Anterior cingulate cortex (tissue), 58 donors: ENCODE measurements at places on chromosomes 1 and 21.
A peak's percentile ranks its signal among the peaks of the same experiment; 100 is the strongest.

GRCh38 chr1:74772945-74773344 is 40.0 kb downstream of the TYW3 start:
- DNase-seq = no peak

DNA sequence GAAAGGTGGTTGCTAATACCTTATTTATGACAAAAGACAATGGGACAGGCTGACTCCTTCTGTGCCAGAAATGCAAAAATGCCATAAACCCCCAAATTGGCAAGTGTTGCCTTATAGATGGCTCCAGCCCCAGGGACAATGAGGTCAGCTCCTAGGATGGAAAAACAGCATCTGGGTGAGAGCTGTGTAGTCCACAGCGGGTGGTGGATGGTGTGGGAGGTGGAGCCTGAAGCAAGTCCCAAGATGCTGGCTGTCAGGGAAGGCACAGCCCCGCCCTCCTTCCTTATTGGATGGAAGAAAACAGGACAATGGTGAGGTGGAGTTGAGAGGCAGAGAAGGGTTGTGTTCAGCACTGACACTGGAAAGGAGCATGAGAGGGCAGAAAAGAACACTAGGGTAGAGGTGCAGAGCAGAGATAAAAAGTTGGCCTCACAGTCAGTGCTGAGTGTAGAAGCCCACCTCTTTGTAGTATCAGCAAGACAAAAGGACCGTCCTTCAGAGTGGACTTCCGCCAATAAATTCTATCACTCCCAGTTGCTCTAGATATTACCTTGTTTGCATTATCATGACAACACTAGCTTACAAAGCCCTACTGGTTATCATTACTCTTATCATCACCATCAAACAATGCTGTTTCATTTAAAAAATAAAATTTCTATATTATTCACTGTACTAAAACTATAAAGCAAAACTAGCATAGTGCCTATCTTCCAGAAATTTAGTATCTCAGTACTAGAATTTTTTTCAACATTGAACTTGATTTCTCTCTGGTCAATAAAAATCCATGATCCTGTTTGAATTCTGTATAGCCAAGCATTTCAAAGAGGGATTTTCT is 3.7 kb upstream of the SDE2 start:
- DNase-seq = no peak

GRCh38 chr1:103516693-103517092 is 8.8 kb upstream of the RNPC3 start:
- DNase-seq = no peak

DNA sequence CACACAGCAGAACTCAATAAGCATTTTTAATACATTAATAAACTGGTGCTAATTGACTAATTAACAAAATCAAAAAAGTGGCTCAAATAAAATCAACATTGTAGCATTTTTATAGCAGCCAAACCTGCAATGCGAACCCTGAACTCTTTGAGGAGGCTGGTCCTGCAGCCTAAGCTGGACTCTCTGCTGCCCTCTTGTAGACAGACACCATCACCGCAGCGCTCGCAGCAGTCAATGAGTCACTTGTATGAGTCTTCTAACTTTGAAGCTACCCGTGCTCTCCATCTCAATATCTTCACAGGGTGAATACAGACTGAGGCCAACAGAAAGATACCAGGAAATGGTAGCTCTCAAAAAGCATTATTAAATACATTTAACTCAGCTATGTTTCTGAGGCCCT is 9.7 kb upstream of the KRTAP7-1 start:
- DNase-seq = no peak

DNA sequence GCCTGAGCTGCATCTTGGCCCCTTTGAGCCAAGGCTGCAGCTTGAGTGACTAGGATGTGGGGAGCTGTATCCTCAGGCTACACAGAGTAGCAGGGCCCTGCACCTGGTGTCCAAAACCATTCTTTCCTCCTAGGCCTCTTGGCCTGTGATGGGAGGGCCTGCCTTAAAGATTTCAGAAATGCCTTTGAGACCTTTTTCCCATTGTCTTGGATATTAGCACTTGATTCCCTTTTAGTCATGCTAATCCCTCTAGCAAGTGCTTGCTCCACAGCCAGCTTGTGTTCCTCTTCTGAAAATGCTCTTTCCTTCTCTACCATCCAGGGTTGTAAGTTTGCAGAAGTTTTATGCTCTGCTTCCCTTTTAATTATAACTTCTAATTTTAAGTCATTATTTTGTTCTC is 21.7 kb upstream of the KIRREL1 start:
- no peak for DNase-seq

- no peak for DNase-seq
Observed at GRCh38 chr1:246324711-246325110, 182.4 kb downstream of the SMYD3 start.

DNA sequence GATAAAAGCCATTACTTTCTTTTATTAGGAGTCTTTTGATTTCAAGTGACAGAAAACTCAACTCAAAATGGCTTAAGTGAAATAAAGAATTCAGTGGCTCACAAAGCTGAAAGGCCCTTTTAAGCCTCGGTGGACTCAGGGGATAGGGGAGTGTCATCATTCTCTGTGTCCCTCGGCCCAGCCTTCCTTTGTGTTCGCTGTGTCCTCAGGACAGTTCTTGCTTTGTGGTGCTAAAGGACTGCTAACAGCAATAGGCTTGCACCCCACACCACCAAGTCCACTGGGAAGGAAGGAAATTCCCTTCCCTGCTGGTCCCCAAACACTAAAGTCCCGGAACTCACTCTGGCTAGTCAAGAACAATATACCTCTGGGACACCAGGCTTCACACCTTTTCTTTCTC is 129.2 kb downstream of the NTPCR start:
- DNase-seq = no peak

DNA sequence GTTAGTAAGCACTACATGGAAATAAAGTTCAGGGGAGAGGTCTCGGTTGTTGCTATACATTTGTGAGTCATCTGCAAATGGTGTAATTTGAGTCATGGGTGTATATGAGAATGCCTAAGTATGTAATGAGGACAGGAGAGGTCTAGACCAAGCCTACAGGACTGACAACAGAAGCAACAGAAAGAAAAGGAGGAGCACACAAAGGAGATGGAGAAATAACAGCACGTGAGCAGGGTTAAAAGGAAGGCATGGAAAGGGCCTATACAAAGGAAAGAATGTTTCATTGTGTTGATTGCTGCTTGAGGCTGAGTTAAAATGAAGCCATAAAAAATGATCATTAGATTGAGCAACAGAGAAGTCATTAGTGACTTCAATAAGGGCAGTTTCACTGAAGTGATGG is 28.0 kb upstream of the PRKAA2 start:
- DNase-seq = no peak

DNA sequence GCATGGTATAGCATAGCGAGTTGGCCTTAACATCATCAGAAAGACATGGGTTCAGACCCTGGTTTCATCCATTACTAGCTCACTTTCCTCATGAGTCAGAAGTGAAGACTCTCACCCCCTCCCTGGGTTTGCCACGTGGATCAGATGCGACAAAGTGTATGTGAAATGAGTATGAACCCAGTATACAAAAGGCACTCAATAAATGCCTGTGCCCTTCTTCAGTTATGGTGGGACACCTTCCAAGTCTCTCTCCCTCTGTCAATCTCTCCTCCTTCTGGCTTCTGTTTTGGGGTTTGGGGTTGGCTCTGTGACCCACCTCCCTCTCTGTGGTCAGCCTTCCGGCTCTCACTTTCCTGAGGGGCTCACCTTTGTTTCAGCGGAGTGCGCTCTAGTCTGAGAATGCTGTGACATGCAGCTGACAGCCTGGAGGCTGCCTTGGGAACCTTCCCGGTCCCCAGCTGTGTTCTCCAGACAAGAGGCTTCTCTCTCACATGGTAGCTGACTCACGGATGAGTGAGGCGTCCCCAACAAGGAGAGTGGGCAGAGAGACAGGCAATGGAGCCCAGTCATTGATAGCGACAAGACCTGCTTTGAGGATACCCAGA is 155.0 kb upstream of the EDN2 start:
- peak; percentile 52 for DNase-seq

GRCh38 chr1:58919959-58920321 is 136.1 kb upstream of the JUN start:
- DNase-seq = no peak

DNA sequence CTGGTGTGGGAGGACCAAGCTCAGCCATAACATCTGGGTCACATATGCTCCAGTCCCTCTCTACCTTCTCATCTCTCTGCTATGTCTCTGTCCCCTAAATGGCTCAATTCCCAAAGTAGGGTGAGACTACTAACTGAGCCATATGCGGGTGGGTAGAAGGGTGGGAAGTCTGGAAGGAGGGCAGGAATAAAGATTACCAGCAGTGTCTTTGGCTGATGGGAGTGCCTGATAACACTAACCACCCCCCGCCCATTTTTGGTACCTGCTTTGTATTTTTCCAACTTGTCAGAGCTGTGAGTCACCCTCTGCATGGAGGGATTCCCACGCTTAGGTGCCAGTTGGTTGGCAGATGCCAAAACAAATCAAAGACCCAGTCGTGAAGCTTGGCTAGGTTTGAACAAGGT is 14.9 kb upstream of the SSBP3 start:
- DNase-seq = no peak

- no peak for DNase-seq
Observed at GRCh38 chr1:197351821-197352440, 83.9 kb downstream of the CRB1 start.

DNA sequence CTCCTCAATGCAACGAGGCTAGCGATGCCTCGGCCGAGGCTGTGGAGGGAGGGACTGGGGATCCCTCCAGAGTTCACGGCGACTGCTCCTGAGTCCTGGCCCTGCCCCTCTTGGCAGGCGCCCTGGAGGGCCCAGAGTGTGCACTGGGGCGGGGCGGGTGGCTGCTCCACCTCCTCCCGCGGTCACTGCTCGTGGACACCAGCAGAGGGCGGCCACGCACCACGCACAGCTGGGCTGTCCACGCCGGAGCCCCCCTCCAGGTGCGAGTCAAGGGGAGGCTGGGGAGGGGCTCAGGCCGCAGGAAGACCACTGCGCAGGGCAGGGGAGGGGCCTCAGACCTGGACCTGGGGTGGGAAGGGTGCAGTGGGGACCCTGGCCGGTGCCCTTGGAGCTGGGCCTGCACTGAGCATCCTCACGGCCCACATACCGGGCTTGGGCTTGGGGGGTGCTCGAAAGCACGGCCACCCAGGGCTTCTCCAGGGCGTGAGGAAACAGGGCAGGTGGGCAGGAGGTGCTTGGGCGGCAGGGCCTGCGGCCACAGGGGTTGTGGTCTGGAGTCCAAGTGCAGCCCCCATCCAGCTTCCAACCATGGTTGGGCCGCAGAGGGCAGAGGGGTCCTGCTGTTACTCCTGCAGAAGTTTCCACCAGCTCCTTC is 20.6 kb upstream of the TTC34 start:
- peak; percentile 34 for DNase-seq

DNA sequence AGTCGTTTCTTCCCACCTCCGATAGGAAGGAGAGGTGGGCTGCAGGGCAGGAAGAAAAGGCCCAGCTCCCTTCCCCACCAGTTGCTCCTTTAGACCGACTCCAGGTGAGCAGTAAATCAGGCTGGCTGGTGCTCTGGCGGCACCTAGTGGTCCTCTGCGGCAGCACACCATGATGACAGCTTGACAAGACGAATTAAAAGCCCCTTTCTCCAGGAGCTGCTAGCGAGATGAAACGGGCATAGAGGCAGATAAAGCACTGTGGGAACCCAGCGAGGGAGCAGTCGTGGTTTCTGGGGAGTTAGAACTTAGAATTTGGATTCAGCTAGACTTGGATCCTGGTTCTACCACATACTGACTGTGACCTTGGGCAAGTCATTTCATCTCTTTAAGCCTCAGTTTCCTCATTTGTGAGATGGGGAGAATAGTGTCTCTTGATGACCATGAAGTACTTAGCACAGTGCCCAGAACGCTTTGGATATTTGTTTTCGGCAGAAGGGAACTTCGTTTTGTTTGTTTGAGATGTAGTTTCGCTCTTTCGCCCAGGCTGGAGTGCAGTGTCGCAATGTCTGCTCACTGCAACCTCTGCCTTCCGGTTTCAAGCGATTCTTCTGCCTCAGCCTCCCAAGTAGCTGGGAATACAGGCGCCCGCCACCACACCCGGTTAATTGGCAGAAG is 21.8 kb upstream of the COL9A2 start:
- peak; percentile 39 for DNase-seq

- DNase-seq = no peak
Observed at GRCh38 chr1:22039594-22040285, 12.8 kb upstream of the CDC42 start.

DNA sequence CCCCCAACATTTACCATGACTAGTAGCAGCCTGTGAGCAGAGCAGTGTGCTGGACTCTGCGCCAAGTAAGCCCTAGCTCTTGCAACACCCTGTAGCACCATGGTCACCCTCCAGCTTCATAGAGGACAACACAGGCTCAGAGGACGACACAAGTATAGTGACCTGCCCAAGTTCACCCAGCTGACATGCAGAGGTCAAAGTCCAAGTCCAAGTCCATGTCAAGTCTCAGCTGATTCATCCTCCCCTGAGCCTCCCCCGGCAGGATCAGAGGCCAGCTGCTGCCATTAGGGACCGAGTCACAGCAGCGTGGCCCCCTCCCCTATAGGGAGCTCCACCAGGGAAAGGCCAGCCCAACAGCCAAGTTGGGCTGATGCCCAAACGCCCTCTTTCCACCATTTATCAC is 15.9 kb downstream of the SDC3 start:
- no peak for DNase-seq

- DNase-seq = no peak
Observed at GRCh38 chr1:39632682-39633417, 6.6 kb downstream of the HEYL start.

DNA sequence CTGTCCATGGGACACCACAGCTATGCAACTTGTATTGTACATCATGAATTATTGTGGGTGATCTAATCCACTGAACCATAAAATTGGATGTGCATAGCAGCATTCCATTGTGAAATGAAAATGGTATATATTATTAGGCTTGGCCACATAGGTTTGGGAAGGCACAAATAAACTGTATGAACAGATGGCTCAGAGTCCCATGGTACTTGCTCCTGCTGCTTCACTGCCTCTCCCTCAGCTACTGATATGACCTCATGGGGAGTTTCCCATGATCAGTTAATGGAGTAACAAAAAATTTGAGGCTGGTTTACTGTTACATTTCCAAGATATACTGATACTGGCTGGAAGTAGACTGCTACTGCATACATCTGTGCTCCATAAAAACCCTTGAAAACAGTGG is 152.7 kb upstream of the NEGR1 start:
- no peak for DNase-seq

- DNase-seq = no peak
Observed at GRCh38 chr21:17889171-17889570, 70.0 kb upstream of the C21orf91 start.

DNA sequence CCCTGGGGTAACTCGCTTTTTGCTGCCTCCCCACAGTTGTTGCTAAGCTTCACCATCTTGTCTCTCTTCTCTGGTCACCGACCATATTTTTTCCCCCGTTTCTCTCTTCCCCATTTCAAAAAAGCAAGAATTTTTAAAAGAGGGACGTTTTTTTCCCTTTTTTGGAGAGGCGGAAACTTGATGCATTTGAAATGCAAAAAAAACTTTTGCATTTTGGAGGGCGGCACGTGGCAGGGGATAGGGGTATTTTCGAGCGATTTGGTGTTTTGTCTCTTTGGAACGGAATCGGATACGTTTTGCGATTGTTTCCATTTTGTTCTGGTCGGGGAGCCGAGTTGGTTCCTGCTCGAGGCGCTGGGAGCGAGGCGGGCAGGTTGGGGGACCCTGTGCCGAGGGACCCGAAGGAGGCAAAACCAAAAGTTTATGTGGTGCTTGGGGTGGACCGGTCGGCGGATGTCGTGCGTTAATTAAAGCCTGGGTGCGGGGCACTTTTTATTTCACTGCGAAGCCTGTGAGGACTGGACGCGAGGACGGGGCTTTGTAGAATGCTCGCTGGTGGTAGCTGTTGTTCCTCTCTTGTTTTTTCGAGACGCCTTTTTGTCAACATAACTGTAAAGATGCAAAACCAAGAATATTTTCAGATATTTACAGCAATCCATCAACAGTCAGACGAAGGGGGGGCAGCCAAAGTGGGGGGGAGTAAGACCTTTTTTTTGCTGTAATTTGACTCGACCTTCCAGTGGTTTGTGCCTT is 884 bp downstream of the H3-3A start:
- peak; percentile 35 for DNase-seq
